ENCODE measurements at places on chromosomes 2 and 18. TPM values are rescaled to one million over a fixed set of nuclear protein-coding genes. Genes with fewer than 3 reads are reported as not detected.

- DNase-seq, result no peak
Measured at GRCh38 chr2:68590702-68591101, 52.7 kb upstream of the PROKR1 start.

GRCh38 chr18:3397031-3397750 is 52.8 kb upstream of the TGIF1 start:
- DNase-seq, result no peak

GRCh38 chr18:63140038-63140450 is 179.5 kb downstream of the BCL2 start:
- DNase-seq, result no peak

DNA sequence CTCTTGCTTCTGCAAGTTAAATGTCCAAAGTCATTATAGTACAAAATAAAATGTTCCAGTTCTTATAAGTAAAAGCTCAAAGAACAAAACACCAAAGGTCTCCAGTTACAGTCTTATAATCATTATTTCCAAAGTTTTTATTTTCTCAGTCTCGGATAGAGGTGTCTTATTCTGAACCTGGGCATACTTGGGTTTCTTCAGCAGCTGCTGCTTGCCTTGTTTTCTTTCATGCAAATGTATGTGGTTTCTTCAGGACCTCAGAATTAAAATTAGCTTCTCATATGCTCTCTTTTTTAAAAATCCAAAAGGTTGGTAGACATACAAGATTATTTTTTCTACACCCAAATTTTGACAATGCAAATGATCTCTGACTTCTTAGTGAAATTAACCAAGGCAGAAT is 383.0 kb downstream of the METTL4 start:
- no peak for DNase-seq

DNA sequence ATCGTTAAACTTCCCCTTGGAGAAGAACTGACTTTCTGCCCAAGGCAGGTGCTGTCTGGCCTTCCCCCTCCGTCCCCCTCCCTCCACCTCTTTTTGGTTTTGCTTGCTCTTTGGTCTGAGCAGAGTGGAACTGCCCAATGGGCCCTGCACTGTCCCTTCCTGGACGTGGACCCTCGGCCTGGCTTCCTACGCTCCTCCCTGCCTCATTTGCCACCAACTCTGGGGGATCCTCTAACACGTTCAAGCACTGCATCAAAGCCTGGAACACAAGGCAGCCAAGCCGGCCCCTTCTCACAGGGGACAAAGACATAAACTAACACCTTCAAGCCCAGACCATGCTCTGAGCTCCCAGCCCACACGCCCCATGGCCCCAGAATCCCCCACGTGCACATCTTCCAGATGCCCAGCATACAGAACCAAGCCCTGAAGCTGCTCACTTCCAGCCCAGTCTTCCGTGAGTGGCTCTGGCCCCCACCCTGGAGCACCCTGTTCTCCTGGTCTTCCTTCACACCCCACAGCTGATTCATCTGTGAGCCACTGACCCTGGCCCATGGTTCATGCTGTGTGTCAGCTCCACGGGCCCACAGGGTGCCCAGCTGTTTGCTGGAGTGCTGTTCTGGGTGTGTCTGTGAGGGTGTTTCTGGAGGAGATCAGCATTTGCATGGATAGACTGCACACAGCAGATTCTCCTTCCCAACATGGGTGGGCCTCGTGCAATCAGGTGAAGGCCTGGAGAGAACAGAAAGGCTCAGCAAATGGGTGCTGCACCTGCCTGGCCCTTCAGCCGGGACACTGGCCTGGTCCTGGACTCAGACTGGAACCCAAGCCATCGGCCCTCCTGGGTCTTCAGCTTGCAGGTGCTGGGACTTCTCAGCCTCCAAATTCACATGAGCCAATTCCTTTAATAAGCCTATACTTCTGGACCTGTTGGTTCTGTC is 247.1 kb upstream of the SALL3 start:
- DNase-seq, result no peak

GRCh38 chr2:238483021-238483420 is 56.3 kb downstream of the ASB1 start:
- DNase-seq, result peak; percentile 2

CAPG gene
- total RNA-seq, result 387 TPM

PNKD gene
- total RNA-seq, result 39.1 TPM

All from activated CD4-positive, alpha-beta T cell treated with anti-CD3 and anti-CD28 coated beads, Interleukin-2, amount 10 ng/mL, durations not matched to agents 7 days and 5 days (primary cell).